Adrenal gland (tissue), 19 donors: ENCODE measurements at places on chromosomes 5 and 9.

DNA sequence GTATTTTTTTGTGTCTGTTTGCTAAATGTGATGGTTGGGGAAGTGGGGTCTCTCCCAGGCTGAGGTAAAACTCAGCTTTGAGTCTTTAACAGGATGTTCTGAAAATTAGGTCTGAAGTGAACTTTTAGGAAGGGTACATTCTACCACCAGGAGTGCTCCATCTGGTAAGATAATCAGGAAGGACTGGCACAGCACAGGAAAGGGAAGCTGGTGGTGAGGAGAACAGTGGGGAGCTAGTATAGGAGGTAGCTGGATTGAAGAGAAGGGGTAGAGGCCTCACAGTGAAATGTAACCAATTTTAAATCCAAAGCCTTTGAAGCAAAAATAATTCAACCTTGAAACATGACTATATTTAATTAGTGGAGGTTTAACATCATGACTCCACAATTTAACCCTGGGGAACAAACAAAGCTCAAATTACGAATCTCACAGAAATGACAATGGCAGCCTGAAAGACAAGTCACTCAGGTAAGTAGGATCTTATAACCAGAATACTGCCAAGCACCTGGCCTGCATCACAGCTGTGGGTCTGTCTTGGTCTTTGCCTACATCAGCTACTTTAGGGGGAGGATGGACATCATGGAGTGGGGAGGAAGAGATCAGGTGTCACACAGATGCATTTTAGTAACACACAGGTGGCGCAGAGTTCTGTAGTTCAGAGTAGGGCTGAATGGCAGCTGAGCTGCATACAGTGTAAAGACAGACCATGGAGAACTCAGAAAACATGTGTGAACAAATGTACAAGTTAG, 445.3 kb downstream of the DMRT2 start:
- DNase-seq: no peak

DNA sequence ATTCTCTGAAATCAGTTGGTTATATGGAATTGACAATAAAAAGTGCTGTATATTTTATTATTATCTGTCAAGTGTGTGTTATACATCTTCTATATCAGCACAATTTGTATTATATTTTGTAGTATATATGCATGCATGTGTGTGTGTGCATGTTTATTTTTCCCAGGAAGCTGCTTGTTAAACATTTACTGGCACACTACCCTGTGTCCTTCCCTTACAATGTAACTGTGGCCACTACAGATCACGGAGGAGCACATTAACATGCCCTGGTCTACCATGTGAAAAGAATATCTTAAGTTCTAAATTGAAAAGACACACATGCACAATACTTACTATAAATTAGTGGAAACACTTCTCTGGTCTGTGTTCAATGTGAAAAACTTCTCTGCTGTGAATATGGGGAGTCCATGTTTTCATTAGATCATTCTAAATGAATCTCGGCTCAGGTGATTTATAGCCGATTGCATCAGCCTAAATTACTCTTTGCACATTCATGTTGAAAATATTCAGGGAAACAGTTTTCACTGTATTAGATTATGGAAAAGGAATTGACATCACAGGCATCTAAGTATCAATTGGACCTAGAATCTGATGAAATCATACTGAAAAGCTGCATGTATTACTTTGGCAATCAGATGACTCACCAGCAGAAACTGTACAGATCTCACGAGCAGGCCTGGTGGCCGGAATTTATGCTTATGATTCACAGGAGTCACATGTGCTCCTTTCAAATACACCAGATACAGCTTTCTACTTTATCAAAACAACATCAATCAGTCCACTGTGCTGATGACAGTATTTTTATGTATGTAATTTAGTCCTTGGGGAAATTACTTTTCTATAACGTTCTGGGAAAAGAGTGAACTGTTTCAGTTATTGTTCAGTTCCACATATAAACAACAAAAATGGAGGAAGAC, 39.4 kb downstream of the LURAP1L start:
- peak; percentile 79 for DNase-seq

- no peak for DNase-seq
These were observed 140.1 kb downstream of the KDM4C start for GRCh38 chr9:6897898-6898302.

GRCh38 chr9:134570151-134570621, 71.4 kb upstream of the COL5A1 start:
- DNase-seq: peak; percentile 3

DNA sequence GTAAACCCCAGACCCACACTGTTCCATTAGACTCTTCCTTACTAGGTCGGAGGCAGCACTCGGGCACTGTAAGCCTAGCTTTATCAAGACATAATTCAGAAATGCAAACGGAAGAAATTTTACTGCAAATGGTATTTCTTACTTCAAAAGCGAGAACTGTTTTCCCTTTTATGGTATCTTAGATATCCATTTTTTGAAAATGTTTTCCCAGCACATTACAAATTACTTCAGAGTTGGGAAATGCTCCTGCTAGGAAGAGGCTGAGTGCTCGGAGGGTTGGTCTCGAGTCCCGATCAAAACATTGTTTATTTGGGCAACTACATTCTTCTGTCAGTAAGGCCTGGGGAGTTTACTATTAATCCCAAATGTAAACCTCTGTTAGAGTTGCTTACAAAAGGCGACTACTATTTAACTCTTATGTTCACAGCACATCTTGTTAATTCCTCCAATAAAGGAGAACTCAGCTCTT, 332.9 kb downstream of the CWC27 start:
- no peak for DNase-seq

DNA sequence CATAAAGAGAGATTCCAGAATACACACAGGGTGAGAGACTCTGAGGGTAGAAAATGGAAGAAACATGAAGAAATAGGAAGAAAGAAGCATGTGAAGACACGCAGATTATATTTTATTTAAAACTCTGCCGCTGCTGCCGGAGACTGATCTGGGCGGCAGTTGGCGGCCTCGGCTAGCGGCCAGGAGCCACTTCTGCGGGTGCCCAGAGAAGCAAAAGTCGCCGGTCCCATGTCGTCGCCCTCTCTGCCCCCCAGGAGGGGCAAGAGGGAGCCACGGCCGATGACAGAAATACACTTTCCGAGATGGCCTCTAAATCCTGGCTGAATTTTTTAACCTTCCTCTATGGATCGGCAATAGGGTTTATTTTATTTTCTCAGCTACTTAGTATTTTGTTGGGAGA, 40.9 kb downstream of the ANKRD55 start:
- DNase-seq: no peak

DNA sequence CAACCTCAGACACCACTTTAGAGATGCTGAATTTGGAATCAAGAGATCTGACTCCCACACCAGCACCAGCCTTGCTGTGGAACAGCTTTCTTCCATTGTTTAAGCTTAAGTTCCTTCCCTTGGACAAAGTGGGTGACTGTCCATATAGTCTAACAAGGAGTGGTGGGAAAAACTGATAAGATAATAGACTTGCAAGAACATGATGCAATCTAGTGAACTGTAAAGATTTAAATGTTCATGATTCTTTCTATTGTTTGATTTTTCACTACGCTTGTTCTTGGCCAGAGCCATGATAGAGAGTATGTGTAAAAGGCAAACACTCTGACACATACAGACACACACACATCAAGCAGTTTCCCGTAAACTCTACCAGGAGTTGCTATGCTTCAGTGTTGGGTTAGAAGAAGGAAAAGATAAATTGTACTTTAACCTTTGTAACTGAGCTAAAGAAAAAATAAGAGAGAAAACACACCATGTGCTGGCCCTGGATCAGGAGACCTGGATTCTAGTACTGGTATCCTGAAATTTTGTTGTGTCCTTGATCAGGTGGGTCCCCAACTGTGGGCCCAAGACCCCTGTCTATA, 94.3 kb downstream of the PAPPA start:
- DNase-seq: no peak

GRCh38 chr5:66066826-66067225, 77.3 kb upstream of the SREK1 start:
- no peak for DNase-seq

DNA sequence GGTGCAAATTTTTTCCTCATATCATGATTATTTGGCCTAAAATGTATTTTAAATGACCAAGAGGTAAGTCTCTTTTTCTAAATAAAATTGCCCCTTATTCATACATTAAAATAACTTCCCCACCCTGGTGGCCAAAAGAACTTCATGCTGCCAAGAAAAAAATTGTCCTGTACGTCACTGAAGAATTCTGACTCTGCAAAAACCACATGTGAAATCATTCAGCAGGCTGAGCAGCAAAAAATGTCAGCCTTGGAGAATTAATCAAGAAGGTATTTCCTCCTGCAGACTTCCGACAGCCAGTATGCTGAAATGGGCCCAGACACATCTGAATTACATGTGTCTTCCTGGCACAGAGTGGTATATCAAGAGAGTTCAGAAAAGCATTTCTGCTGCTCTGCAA, 94.6 kb upstream of the HMHB1 start:
- no peak for DNase-seq

DNA sequence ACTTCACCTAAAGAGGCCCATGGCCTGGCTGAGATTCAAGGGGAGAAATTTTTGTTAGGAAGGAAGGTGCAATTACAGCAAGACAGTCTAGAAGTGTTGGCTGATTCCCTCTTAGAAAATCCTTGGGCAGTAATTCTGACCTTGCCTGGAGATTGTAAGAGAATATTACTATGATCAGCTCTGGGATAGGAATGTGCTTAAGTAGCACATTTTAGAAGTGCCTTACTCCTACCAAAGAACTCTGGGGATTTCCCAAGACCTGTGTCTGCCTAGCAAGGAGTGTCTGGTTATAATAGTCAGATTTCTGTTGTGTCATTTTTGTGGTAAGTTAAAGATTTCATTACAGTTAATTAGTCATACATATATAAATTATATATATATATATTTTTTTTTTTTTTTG, 52.3 kb downstream of the NLN start:
- DNase-seq: no peak

- no peak for DNase-seq
These were observed 4.1 kb downstream of the LRSAM1 start for GRCh38 chr9:127455324-127455992.

- DNase-seq: no peak
These were observed 17.2 kb downstream of the CENPP start for GRCh38 chr9:92342825-92343488.

- DNase-seq: no peak
These were observed 1158.4 kb upstream of the SEMA6A start for GRCh38 chr5:117733051-117733450.

GRCh38 chr5:115979201-115980041, 17.1 kb downstream of the LVRN start:
- DNase-seq: no peak

DNA sequence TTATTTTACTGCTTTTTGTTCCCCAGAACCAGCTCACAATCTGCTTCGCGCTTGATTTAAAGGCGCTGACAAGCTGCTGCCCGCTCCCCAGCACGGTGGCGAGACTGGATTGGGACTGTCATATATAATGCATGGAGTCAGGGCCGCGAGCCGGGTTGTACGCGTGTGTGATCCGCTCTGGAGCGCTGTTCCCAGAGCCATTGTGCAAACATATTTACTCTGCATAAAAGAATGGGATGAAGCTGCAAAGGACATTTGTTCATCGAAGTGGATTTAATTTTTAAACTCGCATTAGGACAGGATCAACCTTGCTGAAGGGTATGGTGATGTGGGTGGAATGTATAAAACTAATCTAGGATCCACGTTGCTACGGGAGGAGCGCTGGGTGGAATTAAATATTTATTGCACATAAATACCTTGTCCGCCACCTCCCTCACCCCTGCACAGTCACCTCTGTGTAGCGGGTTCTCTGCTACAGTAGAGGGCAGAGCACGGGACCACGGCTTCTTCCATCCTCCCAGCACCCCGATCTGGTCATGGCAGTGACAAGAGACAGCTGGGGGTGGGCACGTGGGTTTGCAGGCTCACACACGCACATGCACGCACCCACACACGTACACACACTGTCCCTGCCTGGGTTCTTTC, 18.1 kb upstream of the FCN1 start:
- DNase-seq: no peak
